CD4-positive, alpha-beta T cell treated with Interleukin-17A for 4 hours (primary cell): ENCODE measurements at places on chromosomes 1 and 21.

DNA sequence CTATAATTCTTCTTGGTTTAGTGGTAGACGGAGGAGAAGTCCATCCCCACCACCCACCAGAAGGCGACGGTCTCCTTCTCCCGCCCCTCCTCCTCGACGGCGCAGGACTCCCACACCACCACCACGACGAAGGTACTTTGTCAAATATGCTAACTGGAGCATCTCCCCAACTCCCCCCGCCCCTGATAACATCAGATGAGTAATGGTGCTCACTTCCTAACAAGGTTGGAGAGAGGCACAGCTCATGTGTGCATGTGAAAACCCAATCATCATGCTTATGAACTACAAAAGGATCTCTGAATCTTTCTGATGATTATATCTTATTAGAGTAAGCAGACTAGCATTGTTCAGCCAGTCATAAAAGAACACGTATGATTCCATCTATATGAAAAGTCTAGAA lies 23.7 kb downstream of the SRRM1 start:
- no peak for DNase-seq

DNA sequence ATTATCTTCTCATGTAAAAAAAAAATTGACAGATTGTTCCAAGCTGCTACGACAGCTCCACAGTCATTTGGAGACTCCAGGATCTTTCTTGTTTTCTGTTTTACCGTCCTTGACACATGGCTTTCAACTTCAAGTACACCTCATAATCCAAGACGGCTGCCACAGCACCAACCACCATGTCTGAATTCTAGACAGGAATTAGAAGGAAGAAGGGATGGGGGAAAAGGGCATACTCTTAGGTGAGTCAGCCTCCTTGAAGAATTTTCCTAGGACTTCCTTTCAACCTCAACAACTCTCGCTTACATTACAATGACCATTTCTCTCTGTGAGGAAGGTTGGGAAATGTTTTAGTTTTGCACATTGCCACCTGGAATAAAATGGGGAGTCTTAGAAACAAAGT lies 110.3 kb upstream of the TNR start:
- DNase-seq = no peak

GRCh38 chr1:67759692-67760029 lies 73.6 kb downstream of the GNG12 start:
- no peak for DNase-seq

DNA sequence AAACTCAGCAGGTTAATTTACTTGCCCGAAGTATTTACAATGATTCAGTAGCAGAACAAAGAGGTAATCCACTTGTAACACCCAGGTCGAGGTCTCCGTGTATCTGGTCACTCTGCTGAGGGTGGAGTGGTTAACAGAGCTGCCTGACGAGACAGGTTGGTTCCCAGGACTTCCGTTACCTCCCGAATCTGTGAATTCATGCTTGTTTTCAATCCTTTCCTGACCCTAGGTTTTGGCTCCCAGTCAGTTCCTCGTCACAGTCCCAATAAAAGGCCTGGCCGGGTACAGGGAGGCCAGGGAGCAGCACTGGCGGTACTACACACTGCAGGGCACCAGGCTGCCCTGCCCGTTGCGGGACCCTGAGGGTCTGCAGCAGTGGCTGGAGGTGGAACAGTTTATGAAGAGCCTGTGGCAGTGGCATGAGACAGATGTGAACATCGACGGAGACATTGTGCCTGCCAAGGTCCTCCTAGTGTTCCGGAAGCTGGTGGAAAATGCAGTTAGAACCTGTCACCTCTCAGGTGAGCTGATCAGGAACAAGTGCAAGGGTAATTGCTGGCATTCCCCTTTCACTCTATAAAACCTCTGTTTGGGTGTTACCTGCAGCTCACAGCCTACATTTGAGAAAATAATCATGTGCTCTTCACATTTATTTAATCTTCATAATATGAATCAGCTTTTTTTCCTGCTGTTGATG lies 12.8 kb downstream of the MAB21L3 start:
- DNase-seq = no peak

DNA sequence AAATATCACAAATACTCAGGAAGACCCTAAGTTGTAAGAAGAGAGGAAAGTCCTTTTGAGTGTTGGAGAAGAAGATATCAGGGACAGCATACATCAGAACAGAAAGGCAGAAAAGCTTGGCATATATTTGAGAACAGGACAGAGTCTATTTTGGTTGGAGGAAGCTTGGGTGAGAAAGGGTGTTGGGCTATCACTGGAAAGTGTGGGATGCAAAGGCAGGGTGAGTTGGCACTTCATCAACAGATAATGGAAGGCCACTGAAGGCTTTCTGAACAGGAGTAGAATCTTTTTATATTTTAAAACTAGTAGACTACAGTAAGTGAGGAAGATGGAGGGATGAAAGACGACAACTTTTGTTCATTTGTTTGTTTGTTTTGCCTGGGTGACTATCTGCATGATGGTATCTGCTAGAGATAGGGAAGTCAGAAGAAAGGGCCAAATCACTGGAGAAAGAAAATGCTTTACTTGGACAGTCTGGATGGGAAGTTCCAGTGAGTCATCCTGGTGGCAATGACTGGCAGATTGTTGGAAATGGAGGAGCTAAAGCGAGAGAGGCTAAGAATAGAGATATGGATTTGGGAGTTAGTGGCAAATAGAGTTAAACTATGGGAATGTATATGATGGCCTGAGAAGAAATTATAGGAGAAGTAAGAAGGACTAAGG lies 33.7 kb upstream of the KCNA2 start:
- no peak for DNase-seq
